ENCODE measurements at places on chromosomes 6 and 20.

DNA sequence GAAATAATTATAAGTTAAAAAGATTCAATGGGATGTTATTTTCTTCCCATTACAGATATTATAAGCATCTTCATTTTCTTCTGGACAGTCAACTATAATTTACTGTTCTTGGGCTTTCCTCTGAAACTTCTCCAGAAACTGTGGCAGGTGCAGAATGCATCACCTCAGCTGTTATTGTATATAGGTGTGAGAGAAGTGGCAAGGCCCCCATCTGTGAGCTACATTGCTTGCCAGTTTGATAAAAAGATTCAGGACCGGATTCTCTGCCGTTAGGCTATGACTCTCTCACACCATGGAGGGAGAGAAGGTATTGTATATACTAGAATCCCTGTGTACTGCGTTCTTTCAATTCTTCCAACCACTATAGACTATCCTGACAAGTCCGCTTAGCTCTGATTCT lies 135.8 kb upstream of the CENPW start:
- DNase-seq: no peak

GRCh38 chr6:64012351-64013001 lies 376.9 kb downstream of the PHF3 start:
- DNase-seq: peak; percentile 45

GRCh38 chr6:158517581-158517980 lies 42.3 kb upstream of the TMEM181 start:
- no peak for DNase-seq

- no peak for DNase-seq
These were observed 5.6 kb upstream of the SLC17A9 start for GRCh38 chr20:62946918-62947317.

DNA sequence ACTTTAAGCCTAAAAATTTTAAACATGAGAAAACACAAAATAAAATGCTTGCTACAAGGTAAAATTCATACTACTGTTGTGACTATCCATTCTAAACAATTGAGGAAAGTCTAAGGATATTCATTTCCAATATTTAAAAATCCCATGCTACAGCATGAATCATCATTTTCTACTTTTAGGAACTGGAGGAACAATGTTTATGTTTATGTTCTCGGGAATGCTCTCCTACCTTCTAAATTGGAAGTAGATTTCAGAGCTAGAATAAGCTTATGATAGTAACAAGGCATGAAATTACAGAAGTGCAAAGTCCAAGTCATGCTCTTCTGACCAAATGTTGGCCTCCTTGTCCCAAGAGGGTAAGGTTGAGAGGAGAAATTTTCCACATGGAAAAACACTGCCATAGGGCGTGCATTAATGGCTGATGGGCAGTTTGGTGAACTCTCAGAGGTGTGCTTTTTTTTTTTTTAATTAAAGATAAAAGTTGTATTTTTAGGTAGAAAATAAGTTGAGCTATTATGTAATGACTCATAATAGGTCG lies 6.0 kb upstream of the MYLK4 start:
- no peak for DNase-seq

- no peak for DNase-seq
These were observed 9.9 kb downstream of the KIAA1755 start for GRCh38 chr20:38250609-38251008.

DNA sequence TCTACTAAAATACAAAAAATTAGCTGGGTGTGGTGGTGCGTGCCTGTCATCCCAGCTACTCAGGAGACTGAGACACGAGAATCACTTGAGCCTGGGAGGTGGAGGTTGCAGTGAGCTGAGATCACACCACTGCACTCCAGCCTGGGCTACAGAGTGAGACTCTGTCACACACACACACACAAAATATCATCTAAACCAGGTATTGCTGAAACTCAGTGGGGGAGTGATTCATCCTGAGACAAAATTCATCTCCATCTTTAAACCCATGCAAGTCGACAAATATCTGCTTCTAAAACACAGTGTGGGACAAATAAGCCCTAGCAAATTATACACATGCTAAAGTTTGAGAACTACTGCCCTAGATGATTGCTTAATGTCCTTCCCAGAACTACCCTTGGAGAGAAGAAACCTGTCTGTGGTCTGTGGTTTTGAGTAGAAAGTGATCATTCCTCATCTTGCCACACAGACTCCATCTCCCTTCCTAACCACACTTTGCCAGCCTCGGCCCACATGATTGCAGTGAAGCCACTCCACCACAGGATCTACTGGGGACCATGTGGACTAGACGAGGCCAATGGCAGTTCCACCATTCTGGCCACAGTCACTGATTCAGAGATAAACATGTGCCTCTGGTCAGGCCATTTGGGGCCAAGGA lies 130.3 kb downstream of the OPRM1 start:
- no peak for DNase-seq

- no peak for DNase-seq
These were observed 49.1 kb downstream of the MAP3K7 start for GRCh38 chr6:90537723-90538258.

DNA sequence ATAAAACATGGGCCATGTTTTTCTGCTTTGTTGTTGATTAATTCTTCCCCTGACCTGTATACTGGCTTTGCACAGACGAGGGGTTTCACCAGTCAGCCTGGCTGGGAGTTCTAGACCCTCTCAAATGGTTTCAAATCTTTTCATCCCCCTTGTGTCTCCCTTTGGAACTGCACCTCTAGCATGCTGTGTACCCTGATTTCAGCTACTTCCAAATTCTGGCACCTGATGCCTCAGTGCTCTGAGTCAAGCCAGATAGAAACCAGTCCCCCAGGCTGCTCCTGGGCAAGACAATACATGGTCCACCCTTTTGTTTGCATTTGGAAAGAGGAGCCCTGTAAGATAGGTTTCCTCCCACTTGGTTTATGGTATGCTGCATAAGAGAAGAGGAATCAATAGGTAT lies 290.2 kb downstream of the BTBD3 start:
- no peak for DNase-seq

GRCh38 chr20:45153147-45153546 lies 21.6 kb upstream of the PI3 start:
- DNase-seq: no peak

GRCh38 chr6:166487148-166487547 lies 99.3 kb downstream of the RAMACL start:
- DNase-seq: no peak

GRCh38 chr20:63215101-63216040 lies 560 bp downstream of the YTHDF1 start:
- DNase-seq: peak; percentile 60

DNA sequence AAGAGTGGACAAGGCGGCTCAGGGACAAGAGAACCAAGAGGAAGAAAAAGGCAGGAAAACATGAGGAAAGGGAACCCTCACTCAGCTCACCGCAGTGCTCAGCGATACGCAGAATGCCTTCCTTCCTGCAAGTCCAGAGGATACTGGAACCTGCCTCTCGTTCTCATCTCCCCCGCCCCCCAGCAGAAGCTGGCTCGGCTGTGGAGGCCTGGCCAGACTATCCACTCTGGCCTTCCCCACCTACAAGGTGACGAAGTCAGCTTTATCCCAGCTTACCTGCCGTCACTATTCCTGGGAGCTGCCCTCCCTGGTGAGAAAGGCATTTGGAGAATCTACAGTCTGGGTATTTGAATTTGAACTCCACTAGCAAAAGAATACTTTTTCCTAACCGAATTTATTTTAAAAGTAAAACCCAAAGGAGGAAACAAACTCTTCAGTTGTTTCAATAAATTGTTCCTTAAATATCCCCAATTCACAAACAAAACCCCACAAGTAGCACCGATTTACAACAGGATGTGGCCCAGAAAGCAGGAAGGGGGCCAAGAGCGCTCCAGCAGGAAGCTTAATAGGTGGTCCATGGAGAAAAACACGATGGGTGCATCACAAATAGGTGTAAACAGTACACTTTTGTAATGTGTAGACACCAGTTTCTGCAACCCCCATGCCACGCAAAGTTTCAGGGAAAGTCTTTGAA lies 2.1 kb upstream of the DIDO1 start:
- DNase-seq: no peak

DNA sequence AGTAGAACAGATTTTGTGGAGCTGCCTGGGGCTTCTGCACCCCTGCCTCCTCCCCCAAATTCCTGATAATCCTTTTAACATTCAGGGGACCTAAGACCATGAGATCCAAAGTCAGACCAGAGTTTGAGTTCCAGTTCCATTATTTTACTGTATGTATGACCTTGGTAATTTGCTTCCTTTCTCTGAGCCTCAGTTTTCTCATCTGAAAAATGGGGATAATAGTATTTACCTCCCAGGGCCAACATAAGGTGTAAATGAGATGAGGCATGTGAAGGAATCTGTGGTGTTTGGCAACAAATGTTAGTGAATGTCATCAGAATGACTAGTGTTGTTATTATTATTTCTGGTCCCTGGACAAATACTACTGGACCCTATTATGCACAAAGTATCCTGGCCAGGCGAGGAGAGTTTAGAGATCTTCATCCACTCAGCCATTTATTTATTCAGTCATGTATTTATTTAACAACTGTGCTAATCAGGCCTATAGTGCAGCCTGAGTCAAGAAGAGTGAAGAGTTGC lies 47.3 kb downstream of the CDH22 start:
- no peak for DNase-seq

GRCh38 chr6:70282312-70282918 lies 20.5 kb downstream of the COL9A1 start:
- no peak for DNase-seq

DNA sequence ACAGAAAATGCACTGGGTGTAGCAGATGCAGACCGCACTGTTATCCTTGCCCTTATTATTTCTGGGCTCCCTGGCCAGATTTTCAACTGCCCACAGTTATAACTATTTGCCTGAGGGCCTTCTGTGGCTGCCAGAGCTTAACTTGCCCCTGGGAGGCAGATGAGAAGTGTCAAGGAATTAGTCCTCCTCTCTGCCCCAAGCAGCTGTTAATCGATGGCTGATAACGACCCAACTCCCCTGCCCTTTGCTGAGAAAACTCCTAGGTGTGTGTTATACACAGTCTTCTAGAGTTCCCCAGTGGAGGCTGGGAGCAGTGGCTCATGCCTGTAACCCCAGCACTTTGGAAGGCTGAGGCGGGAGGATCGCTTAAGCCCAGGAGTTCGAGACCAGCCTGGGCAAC lies 44.4 kb upstream of the SHLD1 start:
- DNase-seq: no peak

DNA sequence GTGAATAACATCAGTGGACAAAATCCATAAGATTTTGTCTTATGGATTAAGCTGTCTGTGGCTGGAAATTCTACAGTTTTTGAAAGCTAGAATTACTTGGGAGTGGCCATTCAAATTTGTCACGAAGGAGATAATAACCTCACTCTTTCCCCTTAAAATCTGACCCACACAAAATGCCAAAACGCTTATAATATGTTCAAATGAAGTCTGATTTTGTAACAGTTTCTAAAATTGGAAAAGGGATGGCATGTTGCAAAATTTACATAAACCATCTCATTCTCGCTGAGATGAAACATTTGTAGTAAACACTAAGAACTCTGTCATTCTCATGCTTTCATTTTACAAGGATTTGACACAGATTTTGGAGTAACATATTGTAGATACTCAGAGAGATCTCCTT lies 112.7 kb downstream of the GJA1 start:
- DNase-seq: no peak

DNA sequence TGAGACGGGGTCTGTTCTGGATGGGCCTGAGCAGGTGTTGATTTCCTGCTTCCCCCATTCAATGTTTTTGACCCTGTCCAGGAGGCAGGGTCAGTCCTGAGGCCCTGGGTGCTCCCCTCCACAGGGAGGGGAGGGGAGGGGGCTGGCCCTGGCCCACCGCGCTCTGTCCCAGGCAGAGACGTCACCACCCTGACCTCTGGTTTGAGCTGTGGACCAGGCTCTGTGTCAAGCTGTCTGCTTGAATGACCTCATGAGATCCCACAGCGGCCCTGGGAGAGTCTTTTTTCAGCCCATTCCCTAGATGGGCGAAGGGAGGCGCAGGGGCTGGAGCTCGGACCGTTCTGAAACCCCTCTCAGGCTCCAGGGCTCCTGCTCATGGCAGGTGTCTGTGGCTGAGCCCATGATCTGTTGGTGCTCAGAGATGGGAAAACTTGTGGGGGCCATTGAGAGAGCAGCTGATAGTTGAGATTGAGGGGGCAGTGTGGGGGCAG lies 8.9 kb upstream of the LKAAEAR1 start:
- no peak for DNase-seq

GRCh38 chr6:128740951-128741350 lies 142.0 kb upstream of the LAMA2 start:
- DNase-seq: no peak

GRCh38 chr6:155186052-155186658 lies 77.7 kb upstream of the CLDN20 start:
- no peak for DNase-seq

DNA sequence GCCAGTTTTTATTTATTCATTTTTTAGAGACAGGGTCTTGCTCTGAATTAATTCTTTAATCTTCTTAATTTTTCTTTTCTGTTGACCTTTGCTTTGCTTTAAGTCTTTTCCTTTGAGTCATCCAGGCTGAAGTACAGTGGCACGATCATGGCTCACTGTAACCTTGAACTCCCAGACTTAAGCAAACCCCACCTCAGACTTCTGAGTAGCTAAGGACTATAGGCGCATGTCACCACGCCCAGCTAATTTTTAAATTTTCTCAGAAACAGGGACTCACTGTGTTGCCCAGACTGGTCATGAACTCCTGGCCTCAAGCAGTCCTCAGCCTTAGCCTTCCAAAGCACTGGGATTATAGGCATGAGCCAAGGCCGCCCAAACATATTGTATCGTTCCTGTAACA lies 71.3 kb upstream of the GNRH2 start:
- DNase-seq: no peak

All from LoVo (cell line).